ENCODE measurements at places on chromosomes 12 and 14.
A peak's percentile ranks its signal among the peaks of the same experiment; 100 is the strongest.

- DNase-seq = peak; percentile 93
These were observed 43.3 kb downstream of the GALNT9 start for GRCh38 chr12:132285991-132286681.

- DNase-seq = no peak
These were observed 47.2 kb downstream of the ATL1 start for GRCh38 chr14:50607181-50607580.

DNA sequence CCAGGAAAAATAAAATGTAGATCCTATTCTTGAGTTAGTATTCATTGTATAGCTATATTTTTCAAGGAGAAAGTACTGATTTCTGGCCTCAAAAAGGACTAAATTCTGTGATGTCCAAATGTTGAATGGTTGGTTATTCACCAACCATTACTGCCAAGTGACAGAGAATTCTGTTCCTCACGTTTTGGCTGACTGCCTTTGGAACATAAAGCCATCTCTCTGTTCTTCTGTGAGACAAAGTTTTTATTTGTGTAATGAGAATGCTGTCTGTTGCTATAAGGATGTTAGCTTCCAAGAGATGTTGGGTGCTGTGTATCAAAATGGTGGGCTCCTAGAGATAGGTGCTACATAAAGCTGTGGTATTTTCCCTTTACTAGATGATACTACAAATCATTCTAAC is 9.3 kb downstream of the ZNF410 start:
- no peak for DNase-seq

GRCh38 chr12:15834575-15834974 is 45.4 kb upstream of the EPS8 start:
- DNase-seq = no peak

DNA sequence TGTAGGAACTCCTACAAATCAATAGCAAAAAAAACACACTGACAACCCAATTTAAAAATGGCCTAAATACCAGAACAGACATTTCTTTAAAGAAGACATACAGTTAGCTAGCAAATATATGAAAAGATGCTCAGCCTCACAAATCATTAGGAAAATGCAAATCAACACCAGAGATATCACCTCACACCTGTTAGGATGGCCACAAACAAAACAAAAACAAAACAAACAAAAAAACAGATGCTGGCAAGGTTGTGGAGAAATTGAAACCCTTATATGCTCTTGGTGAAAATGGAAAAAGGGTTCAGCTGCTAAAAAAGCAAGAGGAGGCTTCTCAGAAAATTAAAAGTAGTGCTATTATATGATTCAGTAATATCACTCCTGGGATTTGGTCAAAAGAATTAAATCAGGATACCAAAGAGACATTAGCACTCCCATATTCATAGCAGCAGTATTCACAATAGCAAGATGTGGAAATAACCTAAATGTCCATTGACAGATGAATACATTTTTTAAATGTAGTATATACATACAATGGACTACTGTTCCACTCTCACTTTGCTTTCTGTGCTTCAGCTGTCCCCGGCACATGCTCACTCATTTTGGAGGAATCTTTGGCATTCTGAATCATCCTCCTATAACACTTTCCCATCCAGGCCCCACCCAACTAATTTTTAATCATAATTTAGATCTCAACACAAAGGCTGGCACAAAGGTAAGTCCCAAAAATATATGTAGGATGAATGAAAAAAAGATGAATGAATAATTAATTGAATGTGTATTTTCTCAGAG is 99.1 kb downstream of the SYT1 start:
- no peak for DNase-seq

GRCh38 chr12:88516811-88517210 is 63.5 kb downstream of the KITLG start:
- no peak for DNase-seq

DNA sequence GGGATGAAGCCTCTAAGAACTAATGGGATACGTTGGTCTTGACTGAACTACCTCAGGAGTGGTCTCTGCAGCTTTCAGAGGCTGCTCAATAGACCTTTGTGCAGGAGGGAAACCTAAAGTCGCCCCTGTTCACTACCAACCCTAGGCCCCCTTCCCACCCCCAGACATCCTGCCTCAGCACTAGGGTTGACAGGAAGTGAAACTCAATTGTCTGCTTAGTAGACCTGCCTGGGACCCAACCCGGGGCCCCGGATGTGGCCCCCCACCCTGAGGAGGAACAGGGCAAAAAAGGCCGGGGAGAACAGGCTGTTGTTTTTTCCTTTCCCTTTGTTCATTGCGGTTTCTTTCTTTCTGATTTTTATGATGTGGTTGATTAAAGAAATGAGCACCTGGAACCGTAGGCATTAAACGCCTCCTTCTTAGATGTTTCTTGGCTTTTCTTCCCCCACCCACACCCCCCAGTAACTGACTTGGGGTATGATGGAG is 1.6 kb upstream of the DGKA start:
- no peak for DNase-seq

- no peak for DNase-seq
These were observed 23.9 kb downstream of the EIF2S3B start for GRCh38 chr12:10529603-10530002.

DNA sequence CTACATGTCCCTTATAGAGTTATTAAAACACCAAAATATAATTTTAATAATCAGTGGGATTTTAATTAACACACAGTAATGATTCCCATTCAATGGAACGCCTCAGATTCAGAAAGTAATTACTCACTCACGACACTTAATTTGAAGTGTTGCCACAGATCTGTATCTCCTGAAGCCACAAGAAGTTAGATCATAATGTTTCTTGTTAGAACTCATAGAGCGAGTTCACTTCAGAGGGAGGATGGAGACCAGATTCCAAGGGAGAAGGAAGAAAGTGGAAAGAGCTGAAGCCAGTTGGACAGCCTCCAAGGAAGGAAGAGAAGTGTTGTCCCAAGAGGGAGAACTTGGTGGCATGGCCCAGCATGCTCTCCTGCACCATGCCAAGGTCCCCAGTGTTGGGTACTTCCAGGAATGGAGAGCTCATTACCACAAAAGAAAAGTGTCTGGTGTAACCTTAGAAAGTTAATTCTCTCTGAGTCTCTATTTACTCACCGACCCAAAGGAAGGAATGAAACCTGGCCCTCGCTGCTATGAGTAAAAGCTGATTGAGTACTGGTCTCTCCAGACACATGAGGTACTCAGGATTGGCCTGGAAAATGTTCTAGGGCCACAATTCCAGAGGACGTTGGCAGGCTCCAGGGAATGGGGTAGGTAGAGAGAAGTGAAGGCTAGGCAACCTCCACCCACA is 305.4 kb downstream of the BCL11B start:
- DNase-seq = no peak

DNA sequence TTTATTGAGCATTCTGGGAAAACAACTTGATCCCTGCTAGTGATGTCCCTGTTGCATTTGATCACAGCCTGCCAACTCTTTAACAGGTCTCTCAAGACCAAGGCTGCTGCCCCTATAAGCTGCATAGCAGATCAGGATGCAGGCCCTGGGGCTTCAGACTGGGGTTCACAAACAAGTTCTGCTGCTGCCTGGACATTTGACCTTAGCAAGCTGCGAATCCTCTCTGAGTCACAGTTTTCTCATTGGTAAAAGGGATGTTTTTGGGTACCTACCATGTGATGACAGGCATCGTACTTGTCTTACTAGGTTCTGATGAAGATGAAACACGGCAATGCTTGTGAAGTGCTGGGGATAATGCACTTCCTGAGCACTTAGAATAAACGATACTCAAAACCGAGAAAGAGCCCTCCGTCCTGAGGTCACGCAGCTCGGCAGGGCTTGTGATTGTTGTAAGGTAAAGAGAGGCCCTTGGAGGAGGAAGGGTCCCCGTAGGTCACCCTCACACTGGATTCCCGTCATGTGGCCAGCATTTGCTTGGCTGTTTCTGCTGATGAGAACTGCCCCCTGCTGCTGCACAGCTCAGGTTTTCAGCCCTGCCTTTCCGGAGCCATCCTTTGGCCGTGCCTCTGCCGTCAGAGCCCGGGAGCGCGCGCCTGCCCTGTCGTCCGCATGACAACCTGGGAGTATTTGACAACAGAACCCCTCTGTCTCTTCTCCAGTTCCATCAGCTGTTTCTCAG is 39.1 kb downstream of the TSPAN9 start:
- DNase-seq = no peak

DNA sequence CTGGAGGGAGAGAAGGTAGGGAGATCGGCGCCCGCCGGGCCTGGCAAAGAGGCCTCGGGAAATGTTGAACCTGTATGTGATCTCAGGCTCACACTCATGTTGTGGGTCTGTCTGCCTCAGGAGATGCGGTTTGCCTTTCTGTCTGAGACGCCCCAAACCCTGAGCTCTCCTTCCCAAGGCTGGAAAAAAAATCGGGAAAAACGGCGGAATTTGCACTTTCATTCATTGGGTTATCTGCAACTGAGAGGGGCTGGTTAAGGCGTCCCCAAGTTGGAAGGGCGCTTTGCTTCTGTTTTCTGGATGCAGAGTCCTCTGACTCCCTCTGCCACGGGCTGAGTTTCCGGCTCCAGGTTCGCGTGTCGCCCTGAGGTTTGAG is 5.0 kb upstream of the HOXC9 start:
- DNase-seq = no peak

DNA sequence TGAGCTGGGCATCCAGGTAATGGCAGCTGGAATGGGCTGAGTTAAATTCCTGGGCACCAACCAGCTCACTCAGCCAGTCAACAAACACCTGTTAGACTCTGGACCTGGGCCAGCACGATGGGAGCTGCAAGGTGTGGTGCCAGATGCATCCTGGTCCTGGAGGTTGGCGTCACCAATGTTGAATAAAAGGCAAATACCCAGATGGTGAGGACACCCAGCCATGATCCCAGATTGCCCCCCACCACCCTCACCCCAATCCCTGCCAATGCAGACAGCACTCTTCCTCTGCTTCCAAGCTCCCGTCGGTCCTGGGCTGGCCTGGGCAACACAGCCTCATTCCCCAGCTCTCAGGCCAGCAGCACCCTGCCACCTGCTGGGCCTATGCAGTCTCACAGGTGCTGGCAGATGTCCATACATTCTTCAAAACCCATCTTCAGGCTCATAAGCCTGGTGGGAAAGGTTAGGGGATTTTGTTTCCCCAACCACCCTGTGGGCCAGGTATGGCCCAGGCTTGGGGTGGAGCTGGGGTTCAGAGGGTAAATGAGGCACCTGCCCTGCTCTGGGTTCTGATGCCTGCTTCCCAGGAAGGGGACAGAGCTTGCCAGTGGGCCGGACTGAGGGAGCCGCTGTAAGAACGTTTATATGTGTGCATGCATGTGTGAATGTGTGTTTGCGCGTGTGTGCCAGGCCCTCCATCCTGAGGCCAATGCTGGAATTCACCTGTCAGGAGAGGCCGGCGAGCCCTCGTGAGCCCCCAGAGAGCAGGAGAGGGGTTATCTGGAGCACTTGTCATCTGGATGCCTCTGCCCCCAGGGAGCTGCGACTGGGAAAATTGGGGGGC is 58.0 kb downstream of the LGMN start:
- DNase-seq = no peak

DNA sequence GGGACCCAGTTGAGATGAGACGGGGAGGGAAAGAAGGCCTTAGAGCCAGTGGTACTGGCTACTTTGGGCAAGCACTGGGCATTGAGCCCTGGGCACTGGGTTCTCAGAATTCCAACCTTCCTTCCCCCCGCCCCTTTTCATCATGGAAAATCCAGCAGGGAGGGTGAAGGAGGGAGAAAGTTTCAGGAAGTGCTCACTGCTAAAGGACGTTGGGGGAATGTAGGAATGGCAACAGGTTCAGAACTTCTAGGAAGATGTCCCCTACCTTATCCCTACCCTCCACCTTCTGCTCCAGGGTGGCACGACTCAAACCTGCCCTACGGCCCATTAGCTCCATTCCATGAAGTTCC is 4.2 kb upstream of the TNS2 start:
- DNase-seq = no peak

DNA sequence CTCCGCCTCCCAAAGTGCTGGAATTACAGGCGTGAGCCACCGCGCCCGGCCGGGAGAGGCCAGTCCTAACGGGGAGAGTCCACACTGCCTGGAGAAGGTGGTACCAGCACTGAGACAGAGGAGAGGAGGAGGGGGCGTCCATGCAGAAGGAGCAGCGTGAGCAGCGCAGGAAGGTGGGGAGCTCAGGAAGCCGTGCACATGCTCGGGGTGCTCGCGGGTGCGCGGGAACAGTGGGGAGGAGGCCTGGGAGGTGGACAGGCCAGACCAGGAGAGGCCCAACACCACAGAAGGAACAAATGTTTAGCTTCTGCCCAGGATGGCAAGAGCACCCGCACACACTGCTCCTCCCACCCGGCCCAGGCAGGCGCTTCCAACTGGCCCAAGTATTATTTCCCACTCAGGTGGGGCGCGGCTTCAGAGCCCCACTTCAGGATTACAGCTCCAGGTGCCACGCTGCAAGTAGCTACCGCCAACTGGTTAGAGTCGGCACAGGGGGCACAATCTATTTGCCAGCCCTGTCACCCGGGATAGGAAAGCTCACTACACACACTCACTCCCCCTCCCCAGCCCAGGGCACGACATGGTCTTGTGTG is 80.8 kb upstream of the BCL11B start:
- no peak for DNase-seq

DNA sequence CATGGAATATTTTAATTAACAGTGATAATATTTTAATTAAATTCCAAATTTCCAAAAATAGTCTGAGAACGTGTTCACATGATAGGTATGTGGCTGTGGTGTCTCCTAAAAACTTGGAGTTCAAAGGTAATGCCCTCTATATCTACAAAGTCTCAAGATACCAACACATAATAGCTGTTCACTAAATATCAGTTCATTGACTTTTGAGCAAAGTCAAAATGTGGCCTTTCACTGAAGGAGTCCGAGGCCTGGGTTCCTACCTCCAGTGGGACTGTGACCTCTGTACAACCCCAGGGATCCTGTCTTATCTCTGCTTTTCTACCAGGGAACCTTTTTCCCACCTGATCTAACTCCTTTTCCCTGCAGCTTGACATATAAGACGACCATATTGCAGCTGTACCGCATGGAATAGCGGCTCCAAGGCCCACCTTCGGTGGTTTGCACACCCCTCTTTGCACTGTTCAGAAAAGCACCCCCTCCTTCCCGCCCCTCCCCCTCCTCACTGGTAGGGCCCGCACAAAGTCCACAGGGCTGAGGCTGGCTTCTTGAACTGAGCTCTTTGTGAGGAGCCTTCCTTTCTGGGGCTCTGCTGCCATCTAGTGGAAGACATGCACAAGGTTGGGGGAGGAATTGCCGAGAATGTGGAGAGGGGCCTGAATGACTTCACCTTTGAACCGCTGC is 3.1 kb downstream of the CCND2 start:
- DNase-seq = peak; percentile 94

GRCh38 chr12:807041-807735 is 54.8 kb downstream of the WNK1 start:
- DNase-seq = no peak

DNA sequence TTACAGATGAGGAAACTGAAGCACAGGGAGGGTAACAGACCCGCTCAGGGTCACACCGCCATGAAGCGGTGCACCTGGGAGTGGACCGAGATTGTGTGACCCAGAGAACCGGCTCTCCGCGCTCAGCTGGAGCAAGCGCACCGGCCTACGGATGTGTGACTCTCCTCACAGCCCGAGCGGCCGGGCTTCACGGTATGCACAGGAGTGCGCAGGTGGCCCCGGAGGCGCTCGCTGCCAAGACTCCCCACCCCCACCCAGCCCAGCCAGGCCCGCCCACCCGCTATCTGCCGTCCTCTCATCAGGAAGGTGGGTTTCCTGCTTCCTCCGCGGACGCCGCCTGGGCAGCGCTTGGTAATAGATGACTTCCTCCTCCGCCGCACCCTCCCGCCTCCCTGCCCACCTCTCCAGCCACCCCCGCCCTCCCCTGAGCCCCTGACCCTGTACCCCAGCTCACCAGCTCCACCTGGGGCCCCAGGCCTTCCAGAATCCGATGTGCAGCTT is 110.7 kb downstream of the NCOR2 start:
- DNase-seq = no peak

Measured in renal cortex interstitium (tissue), 15 donors.